ENCODE measurements at places on chromosomes 16 and 17.

DNA sequence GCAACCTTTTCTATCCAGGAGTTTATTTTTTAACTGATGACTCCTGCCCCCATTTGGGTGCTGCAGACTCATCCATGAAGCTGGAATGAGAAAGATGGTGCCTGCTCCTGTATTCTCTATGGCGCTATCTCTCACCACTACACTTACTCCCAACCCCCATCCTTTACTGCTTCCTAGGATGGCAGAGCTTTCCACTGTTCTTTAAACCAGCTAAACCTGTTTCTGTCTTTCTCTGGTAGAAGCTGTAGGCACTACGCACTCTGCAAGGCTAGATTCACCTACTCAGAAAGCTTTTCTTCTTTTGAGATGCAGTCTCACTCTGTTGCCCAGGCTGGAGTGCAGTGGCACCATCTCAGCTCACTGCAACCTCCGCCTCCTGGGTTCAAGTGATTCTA lies 47.0 kb downstream of the ADAMTS18 start:
- DNase-seq = no peak

DNA sequence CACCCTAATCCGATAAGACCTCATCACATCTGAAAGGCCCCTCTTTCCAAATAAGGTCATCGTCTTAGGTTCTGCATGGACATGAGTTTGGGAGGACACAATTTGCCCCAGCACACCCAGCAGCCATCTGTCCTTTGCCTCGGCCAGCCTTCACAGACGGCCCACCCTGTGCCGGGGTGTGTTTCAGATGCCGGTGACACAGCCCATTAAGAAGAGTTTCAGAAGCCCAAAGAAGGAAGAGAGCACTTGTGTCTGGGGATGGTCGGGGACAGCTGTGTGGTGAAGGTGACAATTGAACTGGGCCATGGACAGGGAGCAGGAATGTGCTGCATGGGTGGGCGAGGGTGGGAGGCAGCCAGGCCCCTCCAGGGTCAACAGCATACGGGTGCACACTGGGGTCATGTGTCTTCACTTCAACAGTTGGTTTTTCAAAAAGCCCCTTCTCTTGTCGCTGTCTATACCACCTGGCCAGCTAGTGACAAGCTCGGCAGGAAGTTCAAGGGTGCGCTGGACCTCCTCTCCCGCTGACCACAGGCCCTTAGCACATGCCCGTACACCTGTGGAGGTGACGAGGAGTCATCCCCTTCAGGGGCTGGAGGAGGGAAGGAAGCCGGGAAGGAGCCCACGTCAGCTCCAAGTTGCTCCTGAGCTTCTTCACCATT lies 183.1 kb downstream of the C16orf95 start:
- DNase-seq = no peak

DNA sequence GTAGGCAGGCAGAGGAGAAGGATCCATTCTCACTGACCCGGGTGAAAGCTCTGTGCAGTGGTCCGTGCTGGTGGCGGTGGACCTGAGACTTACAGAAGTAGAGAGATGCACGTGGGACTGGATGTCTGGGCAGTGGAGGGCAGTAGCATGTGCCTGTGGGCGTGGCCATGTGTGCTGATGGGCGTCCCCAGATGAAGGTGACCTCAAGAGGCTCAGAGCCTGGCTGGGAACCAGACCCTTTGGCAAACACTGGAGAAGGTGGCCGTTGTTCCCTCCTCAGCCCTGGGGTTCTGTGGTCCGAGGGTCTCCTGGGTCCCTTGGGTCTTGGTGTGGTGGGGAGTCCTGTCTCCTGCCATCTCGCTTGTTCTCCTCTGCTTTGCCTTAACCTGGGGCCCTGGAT lies 15.6 kb downstream of the WSCD1 start:
- no peak for DNase-seq

- no peak for DNase-seq
Measured at GRCh38 chr17:82803185-82803584, 36.6 kb downstream of the ZNF750 start.

- DNase-seq = no peak
Measured at GRCh38 chr16:89314357-89314756, 96.9 kb downstream of the ZNF778 start.

DNA sequence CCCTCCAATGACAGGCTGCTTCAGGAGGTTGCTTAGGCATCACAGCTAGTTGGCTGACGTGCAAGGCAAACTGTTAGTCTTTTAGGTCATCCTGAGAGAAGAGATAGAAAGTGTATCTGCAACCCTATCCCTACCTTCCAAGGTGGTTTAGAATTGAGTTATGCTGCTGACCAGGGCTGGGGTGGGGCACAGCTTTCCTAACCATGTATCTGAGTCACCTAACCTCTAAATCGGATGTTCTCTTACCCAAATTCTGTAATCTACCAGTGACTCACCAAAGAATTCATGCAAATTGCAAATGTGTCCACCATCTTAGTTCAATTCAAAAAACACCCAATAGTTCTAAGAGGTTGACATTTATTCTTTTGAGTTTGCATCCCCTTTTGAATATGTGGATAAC lies 107.2 kb upstream of the DYNLRB2 start:
- no peak for DNase-seq

DNA sequence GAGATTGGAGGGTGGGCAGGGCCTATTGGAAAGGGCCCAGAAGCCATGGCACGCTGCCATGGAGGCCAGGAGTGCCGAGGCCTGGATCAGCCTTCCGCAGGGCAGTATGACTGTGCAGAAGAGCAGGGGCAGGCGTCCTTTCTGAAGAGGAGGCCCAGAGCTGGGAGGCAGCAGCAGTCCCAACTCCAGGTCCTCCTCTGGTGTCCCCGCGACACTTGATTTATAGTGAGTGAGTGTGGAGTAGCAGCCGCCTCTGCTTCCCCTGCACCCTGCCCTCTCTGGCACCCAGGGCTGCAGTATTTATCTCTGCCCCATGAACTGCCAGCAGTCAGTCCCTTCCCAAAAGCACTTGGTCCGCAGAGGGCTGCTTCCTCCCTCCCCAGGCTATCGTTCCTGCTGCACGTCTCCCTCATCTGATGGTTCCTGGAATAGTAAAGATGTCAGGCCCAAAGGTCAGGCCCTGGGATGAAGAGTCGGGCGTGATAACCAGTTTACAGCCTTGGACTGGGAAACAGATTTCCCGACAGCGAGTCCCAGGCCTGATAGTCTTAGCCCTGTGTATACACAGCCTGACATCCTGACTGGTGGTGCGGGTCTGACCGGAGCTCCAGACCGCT lies 32.9 kb downstream of the PGS1 start:
- no peak for DNase-seq

- no peak for DNase-seq
Measured at GRCh38 chr17:77622647-77623046, 335.9 kb upstream of the TNRC6C start.

GRCh38 chr16:23355106-23355670 lies 53.1 kb downstream of the SCNN1B start:
- DNase-seq = no peak

GRCh38 chr17:57565176-57565575 lies 179.9 kb downstream of the CCDC182 start:
- DNase-seq = no peak

DNA sequence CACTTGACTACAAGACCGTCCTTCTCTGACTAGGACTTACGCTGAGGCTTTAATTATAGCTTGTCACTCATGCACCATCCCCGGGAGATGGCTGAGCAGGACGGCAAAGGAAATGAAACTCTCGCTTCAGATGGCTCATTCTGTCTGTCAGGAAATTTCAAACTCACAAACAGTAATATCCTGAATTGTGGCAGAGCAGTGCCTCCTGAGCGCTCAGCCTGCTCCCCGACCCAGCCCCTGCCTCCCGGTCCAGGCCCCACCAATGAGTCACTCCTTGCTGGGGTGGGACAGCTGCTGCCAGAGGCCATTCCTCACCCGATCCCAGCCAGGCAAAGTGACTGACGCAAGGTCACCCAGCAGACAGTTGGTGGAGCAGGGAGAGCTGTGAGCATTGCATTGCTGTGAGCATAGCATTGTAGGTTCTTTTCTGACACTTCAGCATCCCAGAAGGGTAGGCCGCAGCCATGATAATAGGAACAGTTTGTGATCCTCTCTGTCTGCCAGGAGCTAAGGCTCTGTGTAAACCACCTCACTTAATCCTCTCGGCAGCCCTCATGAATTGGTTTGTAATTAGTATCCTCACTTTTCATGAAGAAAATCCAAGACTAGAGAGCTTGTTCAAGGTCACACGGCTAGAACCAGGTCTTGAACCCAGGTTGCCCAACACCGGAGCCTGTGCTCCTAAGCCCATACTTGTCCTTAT lies 20.9 kb downstream of the CCDC182 start:
- no peak for DNase-seq

- no peak for DNase-seq
Measured at GRCh38 chr16:24273508-24274182, 17.5 kb downstream of the CACNG3 start.

GRCh38 chr16:10528635-10529034 lies 51.8 kb downstream of the EMP2 start:
- DNase-seq = no peak

GRCh38 chr16:21001262-21001661 lies 100.7 kb downstream of the LYRM1 start:
- no peak for DNase-seq

- no peak for DNase-seq
Measured at GRCh38 chr17:71765437-71765836, 355.4 kb upstream of the SOX9 start.

- DNase-seq = no peak
Measured at GRCh38 chr17:9434642-9435057, 141.0 kb downstream of the STX8 start.

GRCh38 chr17:58273453-58274104 lies 7.2 kb downstream of the MPO start:
- DNase-seq = no peak

GRCh38 chr17:21049457-21049856 lies 6.6 kb upstream of the USP22 start:
- DNase-seq = no peak
